ENCODE measurements at places on chromosomes 5 and 9.

GRCh38 chr5:83096660-83097339 lies 19.5 kb downstream of the XRCC4 start:
- no peak for DNase-seq

- DNase-seq: no peak
These were observed 17.7 kb downstream of the LHX3 start for GRCh38 chr9:136187197-136187596.

GRCh38 chr5:50791813-50792212 lies 125.4 kb downstream of the PARP8 start:
- no peak for DNase-seq

DNA sequence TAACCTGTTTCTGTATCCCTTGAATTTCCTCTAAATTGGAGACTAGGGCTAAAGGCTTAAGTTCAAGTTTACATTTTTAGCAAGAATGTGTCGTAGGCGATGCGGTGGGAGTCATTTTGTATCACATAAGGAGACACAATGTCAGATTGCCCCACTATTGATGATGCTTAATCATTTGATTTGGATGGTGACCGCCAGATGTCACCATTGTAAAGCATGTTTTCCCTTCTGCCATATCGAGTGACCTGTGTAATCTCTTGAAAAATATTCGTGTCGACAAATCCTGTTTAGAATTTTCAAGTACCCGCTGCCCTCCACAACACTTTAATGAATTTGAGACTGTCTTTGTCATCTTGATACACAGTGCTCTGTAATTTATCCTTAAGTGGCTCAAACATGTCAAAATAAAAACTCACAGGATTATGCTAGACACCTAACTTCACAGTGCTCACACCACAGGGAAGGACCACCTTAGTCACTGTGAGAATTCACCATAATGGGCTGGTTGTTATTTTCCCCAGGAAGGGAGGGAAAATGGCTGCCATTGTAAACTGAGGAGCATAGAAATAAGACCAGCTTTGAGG lies 34.5 kb upstream of the SLC46A2 start:
- DNase-seq: peak; percentile 15

- DNase-seq: no peak
These were observed 50.7 kb downstream of the DBH start for GRCh38 chr9:133686642-133687575.

DNA sequence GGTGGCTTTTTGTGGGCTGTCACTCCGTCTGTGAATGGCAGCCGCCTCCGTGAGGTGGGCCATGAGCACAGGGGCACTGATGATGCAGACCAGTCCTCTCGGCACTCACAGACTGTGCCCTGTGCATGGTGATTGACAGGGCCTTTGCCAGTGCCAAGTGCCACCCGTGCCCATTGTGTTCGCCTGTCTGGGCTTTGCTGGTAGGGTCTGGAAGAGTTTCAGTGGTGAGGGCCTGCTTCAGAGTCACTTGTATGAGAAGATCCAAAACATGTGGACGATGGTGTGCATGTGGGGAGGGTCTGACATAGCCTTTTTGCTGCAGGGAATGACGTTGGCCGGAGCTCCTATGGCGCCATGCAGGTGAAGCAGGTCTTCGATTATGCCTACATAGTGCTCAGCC lies 34.9 kb downstream of the TENT4A start:
- DNase-seq: no peak

- no peak for DNase-seq
These were observed 131.7 kb upstream of the TARS1 start for GRCh38 chr5:33309068-33309467.

All from GM18507 (cell line).